ENCODE measurements at places on chromosomes 7 and 10.

GRCh38 chr10:110268971-110269370 is 35.7 kb downstream of the SMNDC1 start:
- no peak for DNase-seq

- no peak for DNase-seq
Observed at GRCh38 chr7:39952803-39953202, 2.7 kb downstream of the CDK13 start.

- DNase-seq, result no peak
Observed at GRCh38 chr7:106021151-106022067, 58.3 kb downstream of the CDHR3 start.

GRCh38 chr10:35882422-35883150 is 240.5 kb upstream of the FZD8 start:
- no peak for DNase-seq

- DNase-seq, result no peak
Observed at GRCh38 chr7:110407706-110408105, 683.2 kb upstream of the LRRN3 start.

GRCh38 chr10:78931321-78932053 is 137.3 kb upstream of the ZMIZ1 start:
- DNase-seq, result no peak

DNA sequence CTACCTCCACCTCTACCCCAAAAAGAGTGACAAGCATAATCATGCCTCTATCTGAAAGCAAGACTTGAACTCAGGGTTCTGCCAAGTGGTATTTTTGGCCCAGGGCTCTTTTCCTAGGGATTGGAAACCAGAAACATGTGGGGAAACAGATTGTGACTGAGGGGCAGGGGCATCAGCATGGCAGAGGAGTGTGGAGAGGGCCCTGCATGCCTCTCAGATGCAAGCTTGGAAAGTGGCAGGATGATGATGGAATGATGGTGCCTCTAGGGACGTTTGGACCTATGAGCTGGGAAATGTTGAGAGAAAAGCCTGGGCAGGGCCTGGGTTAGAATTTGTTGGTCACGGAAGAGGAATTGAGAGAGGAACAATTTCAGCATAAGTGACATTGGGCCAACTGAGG is 78.4 kb upstream of the LEP start:
- DNase-seq, result no peak

- DNase-seq, result no peak
Observed at GRCh38 chr10:69242852-69243212, 22.7 kb downstream of the HKDC1 start.

GRCh38 chr10:98560565-98560964 is 113.8 kb upstream of the HPS1 start:
- DNase-seq, result no peak

Measured in activated naive CD8-positive, alpha-beta T cell treated with anti-CD3 and anti-CD28 coated beads, Interleukin-2, amount 50 U/mL, for 24 hours (primary cell).